Osteocyte (in vitro differentiated cells): ENCODE measurements at places on chromosomes 12 and 14. TPM values are rescaled to one million over a fixed set of nuclear protein-coding genes. Genes with fewer than 3 reads are reported as not detected.

DNA sequence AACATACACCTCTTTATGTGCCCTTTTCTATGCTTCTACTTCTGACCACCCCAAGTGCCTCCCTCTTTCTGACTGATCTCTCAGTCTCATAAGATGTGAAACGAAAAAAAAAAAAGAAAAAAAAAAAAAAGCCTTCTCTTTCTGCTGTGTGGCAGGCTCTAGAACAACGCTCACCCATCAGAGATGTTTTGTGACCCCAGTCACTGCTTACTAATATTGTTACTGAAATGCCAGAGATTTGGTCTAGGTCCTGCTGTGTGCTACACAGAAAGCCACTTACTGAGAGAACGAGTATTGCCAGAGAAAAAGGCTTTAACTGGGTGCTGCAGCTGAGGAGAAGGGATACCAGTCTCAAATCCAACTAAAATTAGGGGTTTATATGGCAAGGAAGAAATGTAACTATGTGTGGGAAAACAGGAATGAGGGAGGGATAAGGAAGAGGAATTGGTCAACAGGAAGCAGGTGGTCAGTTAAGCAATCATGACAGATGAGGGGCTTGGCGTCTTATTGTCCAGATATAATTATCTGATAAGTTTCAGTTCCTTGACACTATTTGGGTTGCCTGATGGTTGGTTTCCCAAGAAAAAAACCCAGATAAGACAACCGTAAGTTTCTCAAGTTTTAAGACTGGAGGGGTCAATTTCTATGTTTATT, 149.0 kb downstream of the NAV3 start:
- DNase-seq, result no peak

DNA sequence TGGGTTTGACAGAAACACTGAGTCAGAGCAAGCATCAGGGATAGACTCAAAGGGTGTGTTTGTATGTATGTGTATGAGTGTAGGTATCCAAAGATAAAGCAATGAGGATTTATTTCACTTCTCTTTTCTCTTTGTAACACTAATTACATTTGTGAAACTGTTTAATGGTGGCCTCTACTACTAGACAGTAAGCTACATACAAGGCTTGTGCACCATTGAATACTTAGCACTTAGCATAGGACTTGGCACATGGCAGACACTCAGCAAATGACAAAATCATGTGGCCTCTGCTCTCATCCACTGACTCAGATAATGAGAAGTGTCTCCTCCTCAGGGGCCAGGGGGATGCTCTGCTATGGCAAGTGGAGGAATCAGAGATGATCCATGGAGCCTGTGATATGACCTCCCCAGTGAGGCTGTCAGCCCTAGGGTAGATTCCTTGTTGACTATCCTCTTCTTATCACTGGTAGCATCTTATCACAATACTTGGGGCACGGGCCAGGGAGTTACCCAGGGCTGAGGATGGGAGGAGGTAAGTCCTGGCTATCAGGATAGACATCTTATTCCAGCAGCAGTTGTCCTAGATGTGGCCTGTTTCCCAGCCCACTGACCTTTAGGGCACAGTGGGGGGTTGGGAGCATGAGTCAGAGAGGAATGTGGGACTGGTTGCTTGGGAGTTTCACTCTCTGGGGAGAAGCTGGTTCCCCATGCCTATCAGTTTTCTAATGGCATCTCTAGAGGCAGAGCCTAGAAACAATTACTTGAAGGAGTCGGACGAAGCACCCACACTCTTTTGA, 71.2 kb upstream of the HOXC13 start:
- DNase-seq, result no peak

GRCh38 chr14:61222388-61222787, 58.8 kb downstream of the TMEM30B start:
- no peak for DNase-seq

DNA sequence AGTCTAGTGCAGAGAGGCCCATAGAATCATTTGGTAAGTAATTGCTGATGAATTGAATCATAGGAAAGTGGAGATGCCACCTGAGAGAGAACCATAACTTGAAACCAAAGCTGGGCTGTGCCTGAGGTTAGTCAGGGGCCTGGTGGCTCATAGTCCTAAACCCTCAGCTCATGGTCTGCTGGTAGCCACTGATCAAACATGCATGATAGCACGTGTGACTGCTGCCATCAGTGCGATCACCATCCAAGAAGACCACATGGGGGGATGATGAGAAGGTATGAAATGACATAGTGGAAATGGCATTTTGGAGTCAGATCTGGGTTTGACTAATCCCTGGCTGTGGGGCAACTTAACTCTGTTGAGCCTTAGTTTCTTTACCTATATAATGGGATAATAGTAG, 190.5 kb downstream of the CACNA1C start:
- no peak for DNase-seq

Gene MLXIP
- 51.8 and 54.5 TPM in 2 replicates for total RNA-seq

DNA sequence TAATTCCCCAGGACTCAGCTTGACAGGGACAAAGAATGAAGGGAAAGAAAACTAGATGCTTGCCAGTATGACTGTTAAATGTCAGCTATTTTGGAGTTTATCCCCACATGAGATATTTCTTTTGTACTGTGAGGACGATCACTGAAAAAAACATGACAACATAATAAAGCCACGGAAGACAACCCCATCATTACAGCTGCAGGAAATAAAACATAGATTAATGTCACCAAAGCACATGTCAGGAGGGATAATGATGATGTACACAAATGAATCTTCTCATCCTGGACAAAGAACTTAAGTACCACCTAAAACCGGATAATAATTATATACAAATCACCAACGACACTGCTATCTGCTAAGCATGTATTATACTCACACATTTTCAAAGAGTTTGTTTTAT, 84.6 kb upstream of the GRIP1 start:
- no peak for DNase-seq

DNA sequence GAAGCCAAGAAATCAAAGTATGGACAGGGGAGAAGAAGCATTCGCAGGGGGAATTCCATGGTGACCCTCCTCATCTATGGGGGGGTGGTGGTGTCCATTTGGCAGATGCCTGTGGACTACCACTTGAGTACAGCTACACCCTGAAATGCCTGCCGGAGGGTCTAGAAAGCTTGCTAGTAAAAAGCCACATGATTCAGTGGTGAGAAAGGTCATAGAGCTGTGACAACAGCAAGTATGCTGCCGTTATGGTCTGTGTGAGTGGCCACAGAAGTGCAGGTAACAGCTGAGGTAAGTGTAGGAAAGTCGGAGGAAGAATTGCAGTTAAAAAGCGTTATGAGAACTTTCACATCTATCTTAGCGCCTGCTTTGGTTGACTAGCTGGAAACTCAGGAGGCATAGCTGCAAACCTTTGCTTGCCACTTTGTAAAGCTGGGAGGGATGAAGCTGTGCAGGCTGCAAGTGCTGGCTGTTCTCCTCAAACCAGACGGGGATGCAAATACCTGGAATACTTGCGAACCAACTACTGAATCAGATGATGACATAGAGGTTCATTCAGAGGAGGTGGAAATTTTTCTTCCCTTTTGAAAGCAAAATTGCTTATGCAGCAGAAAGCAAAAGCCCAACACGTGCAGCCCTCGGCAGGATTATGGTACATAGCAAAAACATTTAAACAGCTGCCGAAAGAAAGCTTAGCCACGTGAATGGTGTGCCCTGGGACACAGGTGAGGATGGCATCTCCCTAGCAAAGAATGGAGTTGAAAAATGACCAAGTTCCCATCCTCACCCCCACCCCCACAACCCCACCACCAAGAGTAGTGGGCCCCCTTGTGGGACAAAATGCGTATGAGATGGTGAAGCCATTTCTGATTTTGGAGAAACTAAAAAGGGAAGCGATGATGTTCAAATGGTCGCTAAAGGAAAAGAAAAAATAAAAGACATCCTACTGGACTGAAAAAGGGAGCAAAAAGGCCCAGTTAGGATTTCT, 287.0 kb downstream of the RERGL start:
- no peak for DNase-seq

DNA sequence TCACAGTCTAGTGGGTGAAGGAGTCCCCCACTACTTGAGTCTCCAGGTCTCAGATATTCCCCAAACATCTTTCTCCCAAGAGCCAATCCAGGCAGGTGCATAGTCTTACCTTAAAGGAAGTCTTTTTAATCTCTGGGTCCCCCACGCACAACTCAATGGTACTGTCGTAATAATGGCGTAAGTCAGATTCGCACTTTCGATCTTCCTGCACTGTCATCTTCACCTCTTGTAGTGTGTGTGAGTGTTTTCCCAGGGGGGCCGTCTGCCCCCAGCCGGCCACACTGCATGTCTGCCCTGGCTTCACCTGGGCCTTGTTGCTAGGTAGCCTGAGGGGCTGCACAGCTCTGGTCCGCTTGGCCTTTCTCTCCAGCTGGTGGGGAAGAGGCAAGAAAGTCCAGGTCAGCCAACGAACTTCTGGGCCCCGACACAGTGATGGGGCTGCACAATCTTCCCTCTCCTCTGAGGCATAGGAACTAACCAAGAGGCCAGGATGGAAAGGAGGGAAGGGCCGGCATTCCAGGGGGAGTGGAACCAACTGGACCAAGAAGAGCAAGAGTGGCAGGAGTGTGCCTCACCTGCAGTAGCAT, 2.1 kb downstream of the GZMB start:
- DNase-seq, result no peak

Gene GTF2H3
- 29.5 and 29.7 TPM in 2 replicates for total RNA-seq

- DNase-seq, result no peak
These were observed 1087.4 kb upstream of the FLRT2 start for GRCh38 chr14:84442521-84442920.

GRCh38 chr14:30551460-30551859, 7.5 kb upstream of the G2E3 start:
- no peak for DNase-seq

- no peak for DNase-seq
These were observed 64.2 kb upstream of the DICER1 start for GRCh38 chr14:95221531-95221930.

- DNase-seq, result no peak
These were observed 216 bp downstream of the IKBIP start for GRCh38 chr12:98644433-98644711.

DNA sequence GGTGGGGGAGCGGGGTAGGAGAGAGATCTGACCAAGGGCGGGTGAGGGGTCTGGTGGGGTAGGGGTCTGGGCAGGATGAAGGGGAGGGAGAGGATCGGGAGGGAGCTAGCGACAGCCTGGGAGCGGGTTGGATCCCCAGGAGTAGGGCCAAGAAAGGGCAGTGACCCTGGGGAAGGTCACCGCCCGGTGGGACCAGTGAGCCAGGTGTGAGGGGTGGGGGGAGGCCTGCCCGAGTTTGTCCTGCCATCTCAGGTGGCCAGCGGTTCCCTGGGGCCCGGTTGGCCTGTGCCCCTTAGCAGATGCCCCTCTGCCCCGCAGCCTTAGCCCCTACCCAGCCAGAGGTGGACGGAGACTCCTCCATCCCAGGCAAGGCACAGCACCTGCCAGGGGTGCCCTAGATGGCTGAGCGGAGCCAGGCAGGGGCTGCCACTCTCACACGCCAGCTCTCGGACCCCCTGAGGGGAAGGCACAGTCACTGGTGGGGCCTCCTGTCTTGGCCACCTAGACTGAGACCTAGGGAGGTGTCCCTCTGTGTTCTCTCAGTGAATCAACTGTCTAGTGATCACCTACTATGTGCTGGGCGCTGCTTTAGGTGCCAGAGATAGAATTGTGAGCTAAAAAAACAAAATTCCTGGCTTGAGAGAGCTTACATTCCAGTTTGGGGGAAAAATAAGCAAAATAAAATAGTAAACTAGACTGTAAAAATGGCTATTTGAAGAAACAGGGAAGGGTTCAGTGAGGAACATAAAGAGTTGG, 629 bp upstream of the TTC7B start:
- DNase-seq, result no peak

DNA sequence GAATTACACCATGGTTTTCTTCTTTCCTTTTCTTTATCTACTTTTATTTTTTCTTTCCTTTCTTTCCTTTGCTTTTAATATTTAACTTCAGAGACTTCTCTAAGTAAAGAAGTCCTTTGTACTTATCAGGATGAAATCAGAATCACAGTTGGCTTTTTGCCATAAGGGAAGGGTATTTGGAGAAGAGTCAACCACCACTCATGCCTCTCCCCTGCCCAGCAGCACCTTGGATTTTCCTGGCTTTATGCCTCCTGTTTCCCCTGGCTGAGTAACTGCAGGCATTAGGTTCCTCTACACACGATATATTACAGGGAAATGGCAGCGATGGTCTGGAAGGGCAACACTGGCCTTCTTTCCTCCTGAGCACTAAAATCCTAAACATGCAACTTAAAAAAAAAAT, 266.4 kb upstream of the CAND1 start:
- DNase-seq, result no peak

DNA sequence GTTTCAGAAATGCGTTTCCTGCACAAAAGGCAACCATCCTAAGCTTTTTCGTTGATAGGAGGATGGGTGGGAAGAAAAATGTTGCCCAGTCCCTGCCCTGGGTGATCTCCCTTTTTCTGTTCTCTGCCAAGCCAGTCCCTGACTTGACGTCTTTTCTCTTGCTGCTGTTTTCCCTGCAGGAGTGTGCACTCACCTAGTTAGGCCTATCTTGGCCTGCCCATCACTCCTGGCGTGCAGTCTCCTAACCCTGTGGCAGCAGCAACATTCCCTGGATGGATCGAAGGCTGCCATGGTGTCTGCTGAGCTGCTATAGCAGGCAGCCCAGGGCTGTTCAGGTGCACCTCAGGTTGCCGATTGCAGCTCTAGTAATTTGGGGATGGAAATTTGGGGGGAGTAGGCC, 1.2 kb downstream of the UNC119B start:
- no peak for DNase-seq

Gene TEX22
- 3.1 and 4.9 TPM in 2 replicates for total RNA-seq

DNA sequence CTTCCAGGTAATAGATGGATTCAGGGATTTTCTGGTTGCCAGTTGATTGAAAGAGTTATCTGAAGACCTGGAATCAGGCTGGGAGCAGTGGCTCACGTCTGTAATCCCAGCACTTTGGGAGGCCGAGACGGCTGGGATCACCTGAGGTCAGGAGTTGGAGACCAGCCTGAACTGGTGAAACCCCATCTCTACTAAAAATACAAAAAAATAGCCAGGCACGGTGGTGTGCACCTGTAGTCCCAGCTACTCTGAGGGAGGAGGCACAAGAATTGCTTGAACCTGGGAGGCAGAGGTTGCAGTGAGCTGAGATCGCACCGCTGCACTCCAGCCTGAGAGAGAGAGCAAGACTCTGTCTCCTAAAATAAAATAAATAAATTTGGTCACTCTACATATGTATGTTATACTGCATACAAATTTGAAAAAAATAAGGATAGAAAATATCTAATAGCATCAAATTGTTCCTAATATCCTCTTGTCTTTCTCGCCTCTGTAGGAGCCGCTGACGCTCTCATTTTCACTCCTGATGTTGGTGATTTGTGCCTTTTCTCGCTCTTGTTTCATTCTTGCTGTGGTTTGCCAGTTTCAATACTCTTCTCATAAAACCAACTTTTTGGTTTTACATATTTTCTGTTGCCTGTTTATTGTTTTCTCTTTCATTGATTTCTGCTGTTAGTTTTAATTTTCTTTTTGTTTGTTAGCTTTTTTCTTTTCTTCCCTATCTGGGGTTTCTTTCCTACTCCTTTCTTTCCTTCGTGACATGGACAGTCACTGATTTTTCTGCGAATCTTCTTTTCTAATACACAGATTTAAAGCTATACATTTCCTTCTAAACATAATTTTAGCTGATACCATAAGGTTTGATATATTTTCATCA, 23.8 kb upstream of the PLD4 start:
- no peak for DNase-seq
